ENCODE measurements at places on chromosomes 12 and 14.

- no peak for DNase-seq
Measured at GRCh38 chr14:64574371-64575107, 24.8 kb downstream of the PPP1R36 start.

- DNase-seq, result no peak
Measured at GRCh38 chr12:42741771-42742510, 152.4 kb upstream of the PRICKLE1 start.

- DNase-seq, result no peak
Measured at GRCh38 chr12:54959291-54960018, 25.1 kb downstream of the TESPA1 start.

GRCh38 chr12:23954332-23954731, 4.9 kb upstream of the SOX5 start:
- DNase-seq, result no peak

GRCh38 chr12:22856178-22856577, 231.2 kb downstream of the ETNK1 start:
- DNase-seq, result no peak

DNA sequence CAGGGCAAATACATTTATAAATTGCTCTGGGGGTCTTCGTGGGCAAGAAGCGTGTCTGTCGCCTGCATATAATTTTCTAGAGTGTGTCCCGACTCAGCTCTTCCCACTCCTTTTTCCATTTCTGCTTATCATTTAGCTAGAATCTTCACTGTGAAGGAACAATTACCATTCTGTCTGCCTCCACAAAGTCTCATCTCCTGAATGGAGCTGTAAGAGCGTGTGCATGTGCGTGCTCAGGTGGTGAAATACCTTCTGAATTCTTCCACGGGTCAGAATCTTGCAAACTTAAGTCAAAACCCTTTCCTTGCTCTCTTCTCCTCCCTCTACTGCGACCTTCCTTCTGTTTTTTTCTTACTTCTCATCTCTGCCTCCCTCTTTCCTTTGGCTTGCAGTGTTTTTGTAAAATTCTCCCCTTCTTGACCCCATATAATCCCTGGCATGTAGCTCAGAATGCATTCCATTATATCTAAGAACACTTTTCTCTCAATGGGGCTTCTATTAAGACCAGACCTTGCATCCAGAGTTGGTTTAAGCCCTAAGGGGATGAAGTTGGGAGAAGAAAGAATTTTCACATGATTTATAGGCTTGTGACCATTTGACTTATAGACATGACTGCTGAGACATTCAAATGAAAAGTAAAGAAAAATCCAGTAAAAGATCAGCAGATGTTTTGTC, 25.0 kb upstream of the GSG1 start:
- no peak for DNase-seq

- DNase-seq, result no peak
Measured at GRCh38 chr14:101020834-101021370, 117.4 kb upstream of the RTL1 start.

DNA sequence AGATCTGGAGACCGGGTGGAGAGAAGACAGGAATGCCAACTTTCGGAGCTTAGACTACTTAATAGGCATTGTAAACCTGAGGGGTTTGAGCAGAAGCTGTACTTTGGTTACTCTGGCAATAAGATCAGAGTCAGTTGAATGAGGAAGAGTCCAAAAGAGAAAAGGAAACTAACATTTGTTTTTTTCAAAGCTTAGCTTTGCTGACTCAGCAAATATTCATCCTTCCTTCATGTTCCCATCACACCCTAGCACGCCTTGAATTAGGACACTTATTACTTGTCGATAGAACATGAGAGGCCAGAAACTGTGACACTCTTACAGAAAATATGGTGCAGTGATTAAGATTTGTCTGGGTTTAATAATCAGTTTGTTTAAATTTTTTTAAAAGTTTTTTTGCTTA, 266.9 kb upstream of the ATP2B1 start:
- DNase-seq, result no peak

- DNase-seq, result no peak
Measured at GRCh38 chr12:103505371-103506236, 9.8 kb upstream of the C12orf42 start.

DNA sequence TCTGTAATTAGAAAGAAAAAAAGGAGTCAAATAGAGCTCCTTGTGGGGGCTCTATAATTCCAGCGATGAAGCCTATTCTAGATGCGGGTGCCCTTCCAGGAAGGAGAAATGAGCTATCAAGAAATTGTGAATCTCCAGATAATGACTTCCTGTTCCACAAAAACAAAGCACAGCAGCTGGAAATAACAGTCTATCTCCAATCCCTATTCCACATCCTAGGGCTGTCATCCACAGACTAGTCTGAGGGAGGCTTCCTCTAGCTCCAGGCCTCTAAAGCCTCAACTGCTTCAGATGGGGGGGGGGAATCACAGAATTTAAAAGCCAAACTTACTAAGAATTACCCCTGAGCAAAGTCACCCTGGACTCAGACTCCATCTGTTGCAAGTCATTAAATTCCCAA, 77.4 kb upstream of the GTF2A1 start:
- DNase-seq, result no peak

GRCh38 chr12:12990700-12991468, 9.2 kb downstream of the HEBP1 start:
- DNase-seq, result no peak

DNA sequence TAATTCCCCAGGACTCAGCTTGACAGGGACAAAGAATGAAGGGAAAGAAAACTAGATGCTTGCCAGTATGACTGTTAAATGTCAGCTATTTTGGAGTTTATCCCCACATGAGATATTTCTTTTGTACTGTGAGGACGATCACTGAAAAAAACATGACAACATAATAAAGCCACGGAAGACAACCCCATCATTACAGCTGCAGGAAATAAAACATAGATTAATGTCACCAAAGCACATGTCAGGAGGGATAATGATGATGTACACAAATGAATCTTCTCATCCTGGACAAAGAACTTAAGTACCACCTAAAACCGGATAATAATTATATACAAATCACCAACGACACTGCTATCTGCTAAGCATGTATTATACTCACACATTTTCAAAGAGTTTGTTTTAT, 84.6 kb upstream of the GRIP1 start:
- DNase-seq, result no peak

DNA sequence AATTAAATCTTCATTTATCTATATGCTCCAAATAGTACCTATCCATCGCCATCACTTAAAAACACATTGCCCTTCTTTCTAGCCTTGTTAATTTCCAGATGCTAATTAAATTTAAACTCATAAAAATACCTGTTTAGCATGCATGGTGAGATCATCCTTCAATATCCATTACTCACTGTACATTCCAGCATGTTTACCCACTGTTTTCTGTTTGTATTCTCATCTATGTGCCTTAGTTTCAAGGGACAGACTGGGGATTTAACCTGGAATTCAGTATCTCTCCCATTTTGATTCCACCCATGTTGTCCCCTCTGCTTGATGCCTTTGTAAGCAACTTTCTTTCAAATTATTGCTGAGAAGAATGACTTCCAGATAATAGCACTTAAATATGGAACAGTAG, 208.0 kb downstream of the SPTSSA start:
- no peak for DNase-seq

DNA sequence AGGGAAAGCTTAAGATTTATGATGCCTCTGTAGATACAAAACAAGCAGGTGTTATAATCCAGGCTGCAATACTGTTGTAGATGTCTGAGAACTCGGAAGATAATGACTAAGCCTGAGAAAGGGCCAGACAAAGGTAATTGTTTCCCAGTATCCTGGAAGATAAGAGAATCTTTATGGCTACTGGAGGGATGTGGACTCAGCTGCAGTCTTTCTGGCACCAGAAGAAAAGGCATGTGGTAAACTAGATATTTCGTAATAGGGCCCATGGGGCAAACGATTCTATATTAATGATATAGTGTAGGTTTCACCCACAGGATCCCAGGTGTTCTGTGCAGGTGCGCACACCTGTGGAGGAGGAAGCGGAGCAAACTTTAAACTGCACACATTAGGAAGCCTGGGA, 9.2 kb upstream of the APOLD1 start:
- DNase-seq, result no peak

GRCh38 chr12:1696800-1697199, 5.9 kb downstream of the ADIPOR2 start:
- DNase-seq, result no peak

- no peak for DNase-seq
Measured at GRCh38 chr12:57460468-57460784, 841 bp downstream of the GLI1 start.

- no peak for DNase-seq
Measured at GRCh38 chr12:70691018-70691672, 53.9 kb upstream of the PTPRB start.

Measured in stimulated activated naive CD4-positive, alpha-beta T cell (primary cell).